ENCODE measurements at places on chromosomes 3 and 15. TPM values are rescaled to one million over a fixed set of nuclear protein-coding genes. Genes with fewer than 3 reads are reported as not detected.
A peak's percentile ranks its signal among the peaks of the same experiment; 100 is the strongest.

DNA sequence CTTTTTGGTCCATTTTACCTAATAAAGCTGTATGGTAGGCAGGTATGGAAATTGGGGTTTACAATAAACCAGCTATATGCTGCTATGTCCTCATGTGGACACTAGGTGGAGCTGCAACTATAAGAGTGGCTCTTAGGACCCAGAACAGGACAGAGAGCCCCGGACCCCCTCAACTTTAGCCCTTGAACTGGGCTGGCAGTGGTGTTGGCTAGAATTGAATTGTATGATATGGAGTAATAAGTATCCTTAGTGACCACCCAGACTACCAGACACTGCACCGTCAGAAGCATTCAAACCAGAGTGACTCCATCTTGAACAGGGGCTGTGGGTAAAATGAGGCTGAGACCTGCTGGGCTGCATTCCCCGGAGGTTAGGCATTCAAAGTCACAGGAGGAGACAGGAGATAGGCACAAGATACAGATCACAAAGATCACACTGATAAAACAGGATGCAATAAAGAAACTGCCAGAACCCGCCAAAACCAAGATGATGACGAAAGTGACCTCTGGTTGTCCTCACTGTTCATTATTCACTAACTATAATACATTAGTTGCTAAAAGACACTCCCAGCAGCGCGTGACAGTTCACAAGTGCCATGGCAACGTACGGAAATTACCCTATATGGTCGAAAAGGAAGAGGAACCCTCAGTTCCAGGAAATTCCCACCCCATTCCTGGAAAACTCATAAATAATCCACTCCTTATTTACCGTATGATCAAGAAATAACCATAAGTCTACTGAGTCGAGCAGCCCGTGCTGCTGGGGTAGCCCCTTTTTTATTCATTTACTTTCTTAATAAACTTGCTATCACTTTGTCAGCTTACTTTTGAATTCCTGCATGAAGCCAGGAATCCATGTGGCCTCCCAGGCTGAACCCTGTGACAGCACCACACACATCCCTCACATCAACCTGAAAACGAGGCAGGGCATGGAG, 68.7 kb upstream of the BLM start:
- DNase-seq: peak; percentile 54

DNA sequence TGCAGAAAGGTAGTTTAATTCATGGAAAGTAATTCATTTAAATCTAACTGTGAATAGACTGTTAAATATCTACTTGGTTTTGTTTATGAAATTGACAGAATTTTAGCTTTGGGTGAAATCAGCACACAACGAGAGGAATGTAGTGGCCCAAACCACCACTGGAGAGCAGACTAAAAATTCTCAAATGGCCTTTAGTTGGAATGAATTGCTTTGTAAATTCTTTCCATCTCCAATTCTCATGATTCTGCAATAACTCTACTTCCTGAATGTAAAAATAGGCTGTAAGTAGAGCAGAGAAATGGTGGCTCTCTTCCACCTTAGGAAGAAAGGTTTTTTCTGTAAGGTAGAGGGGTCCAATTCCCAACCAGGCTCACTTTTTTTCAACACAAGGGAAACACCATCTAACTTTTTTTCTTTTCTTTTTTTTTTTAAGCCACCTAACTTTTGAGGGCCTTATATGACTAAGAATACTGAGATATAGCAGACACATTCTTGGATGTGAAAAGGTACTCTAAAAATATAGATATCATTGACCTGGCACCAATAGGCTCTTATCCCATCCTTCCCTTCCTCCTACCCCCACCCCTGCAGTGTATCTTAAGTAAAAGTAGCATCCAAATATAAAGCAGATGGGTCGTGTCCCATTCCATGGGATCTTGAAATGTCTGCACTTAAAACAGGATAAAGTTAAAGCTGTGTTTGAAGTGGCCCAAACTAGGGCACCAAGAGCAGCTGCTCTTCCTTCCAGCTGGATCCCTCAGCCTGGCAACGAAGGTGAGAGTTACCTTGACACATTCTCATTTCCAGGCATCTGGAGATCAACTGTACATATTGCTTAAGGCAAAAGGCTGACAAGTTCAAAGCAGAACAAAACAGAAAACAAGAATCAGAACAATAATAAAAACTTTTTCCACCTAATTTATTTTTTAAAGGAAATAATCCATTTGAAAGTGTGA, 194.1 kb downstream of the TPRG1 start:
- no peak for DNase-seq

GRCh38 chr3:79810581-79810980, 42.8 kb upstream of the ROBO1 start:
- no peak for DNase-seq

Gene ZIC4
- not detected for total RNA-seq

Gene TMC3
- not detected for total RNA-seq

Gene TRIM42
- not detected for total RNA-seq

Gene GATM
- not detected for total RNA-seq
